ENCODE measurements at places on chromosomes 16 and 17.

- no peak for DNase-seq
Observed at GRCh38 chr16:70342016-70342415, 4.7 kb upstream of the DDX19A start.

DNA sequence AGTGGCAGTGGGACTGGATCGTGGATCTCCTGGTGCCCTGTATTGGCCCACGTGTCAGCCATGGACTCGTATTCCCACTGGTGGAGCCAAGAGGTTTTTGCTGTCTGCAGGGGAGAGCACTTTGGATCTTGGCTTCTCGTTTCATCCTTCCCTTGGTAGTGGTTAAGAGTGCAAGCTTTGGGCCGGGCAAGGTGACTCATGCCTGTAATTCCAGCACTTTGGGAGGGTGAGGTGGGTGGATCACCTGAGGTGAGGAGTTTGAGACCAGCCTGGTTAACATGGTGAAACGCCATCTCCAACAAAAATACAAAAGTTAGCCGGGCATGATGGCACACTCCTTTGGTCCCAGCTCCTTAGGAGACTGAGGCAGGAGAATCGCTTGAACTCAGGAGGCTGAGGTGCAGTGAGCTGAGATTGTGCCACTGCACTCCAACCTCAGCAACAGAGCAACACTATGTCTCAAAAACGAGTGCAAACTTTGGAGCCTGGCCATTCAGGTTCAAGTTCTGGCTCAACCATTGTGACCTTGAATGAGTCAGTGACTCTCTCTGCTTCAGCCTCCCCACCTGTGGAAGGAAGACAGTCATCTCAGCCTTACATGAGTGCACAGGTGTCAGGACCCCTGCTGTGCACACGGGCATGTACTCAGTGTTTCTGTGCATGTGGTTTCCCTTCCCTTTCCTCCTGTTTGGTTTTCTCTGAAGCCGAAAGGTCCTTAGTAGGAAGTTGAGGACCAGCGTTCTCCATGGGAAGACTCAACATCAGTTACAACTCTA is 57.4 kb downstream of the PLCG2 start:
- no peak for DNase-seq

GRCh38 chr17:47057830-47058229 is 78.8 kb upstream of the RPRML start:
- DNase-seq = no peak

GRCh38 chr17:30104575-30105339 is 11.9 kb upstream of the NSRP1 start:
- DNase-seq = peak; percentile 63

GRCh38 chr17:68449021-68449739 is 8.1 kb downstream of the WIPI1 start:
- DNase-seq = no peak

DNA sequence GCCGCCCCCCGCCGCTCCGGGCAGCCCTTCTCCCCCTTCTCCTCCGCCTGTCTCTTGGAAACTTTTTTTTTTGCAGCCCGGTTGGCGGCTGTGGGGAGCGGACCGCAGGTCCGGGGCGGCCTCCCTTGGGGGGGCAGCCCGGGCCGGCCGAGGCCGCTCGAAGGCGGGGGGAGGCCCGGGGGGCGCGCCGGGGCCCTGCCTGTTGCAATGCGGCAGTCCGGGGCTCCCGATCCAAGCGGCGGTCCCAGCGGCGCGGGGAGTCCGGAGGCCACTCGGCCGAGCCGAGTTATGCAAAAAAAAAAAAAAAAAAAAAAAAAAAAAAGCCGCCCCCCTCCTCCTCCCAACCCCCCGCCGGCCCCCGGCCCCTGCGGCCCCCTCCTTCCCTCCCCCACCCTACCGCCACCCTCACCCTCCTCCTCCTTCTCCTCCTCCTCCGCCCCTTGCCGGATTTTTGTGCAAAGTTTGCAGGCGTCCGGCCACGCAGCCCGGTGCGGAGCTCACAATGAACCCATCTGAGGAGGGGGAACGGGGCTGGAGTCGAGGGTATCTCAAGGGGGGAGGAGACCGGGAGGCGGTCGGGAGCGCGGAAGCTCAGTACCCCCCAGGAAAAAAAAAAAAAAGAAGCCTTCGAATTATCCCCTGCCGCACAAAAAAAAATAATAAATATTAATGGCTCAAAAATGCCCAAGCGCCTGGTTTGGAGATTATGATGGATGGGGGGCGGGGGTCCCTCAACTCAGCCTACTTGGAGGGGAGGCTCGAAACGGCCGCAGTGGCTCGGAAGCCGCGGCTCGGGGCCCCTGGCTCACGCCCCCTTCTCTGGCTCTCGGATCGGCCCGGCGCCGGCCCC is at the start of gene ZNF423:
Gene ZNF423, minus strand, starts transcription at position 291 of the 850 bp plus-strand sequence. CDS start 338 bp downstream, outside the sequence.
- DNase-seq = no peak

GRCh38 chr17:61323003-61323908 is 76.4 kb upstream of the TBX2 start:
- no peak for DNase-seq

GRCh38 chr16:71264299-71264698 is 24.9 kb downstream of the CMTR2 start:
- DNase-seq = no peak

GRCh38 chr16:54821731-54822130 is 108.9 kb upstream of the IRX5 start:
- DNase-seq = no peak

- DNase-seq = no peak
Observed at GRCh38 chr16:78462288-78463208, 363.1 kb downstream of the WWOX start.

DNA sequence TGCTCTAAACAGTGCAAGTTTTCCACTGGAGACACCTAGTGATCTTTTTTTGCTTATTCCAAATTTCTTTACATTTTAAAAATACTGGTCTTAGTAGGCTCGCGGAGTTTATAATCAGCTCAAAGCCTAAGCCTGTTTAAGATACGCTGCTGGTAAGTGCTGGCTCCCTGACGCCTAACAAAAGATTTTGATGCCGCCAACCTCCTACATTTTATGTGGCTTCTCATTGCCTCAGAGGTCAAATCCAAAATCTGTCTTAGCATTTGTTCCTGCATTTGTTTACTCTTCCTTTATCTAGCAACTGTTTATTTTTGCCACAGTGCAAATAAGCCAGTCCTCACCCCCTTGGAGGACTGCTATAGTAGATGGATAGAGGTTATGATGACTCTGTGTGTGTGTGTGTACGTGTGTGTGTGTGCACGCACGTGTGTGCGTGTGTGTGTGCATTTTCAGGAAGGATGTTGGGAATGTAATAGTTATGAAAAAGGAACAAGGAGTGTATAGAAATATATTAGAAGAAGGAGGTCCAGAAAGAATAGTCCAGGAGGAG is 24.8 kb downstream of the HS3ST3B1 start:
- DNase-seq = no peak

GRCh38 chr16:27400751-27401620 is 988 bp upstream of the IL21R start:
- no peak for DNase-seq

- no peak for DNase-seq
Observed at GRCh38 chr17:82440469-82440981, 10.0 kb downstream of the CYBC1 start.

DNA sequence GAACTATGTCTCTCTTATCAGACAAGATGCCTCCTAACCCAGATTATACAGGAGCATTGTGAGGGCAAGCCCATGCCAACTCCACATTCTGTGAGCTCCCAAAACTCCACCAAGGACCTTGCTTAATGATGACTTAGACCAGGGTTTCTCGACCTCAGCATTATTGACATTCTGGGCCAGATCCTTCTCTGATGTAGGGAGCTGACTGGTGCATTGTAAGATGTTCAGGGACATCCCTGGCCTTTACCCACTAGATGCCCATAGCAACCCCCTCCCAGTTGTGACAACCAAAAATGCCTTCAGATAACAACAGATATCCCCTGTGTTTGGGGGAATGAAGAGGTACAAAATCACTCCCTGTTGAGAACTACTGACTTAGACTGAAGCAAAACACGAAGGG is 43.6 kb downstream of the HOXB1 start:
- no peak for DNase-seq

DNA sequence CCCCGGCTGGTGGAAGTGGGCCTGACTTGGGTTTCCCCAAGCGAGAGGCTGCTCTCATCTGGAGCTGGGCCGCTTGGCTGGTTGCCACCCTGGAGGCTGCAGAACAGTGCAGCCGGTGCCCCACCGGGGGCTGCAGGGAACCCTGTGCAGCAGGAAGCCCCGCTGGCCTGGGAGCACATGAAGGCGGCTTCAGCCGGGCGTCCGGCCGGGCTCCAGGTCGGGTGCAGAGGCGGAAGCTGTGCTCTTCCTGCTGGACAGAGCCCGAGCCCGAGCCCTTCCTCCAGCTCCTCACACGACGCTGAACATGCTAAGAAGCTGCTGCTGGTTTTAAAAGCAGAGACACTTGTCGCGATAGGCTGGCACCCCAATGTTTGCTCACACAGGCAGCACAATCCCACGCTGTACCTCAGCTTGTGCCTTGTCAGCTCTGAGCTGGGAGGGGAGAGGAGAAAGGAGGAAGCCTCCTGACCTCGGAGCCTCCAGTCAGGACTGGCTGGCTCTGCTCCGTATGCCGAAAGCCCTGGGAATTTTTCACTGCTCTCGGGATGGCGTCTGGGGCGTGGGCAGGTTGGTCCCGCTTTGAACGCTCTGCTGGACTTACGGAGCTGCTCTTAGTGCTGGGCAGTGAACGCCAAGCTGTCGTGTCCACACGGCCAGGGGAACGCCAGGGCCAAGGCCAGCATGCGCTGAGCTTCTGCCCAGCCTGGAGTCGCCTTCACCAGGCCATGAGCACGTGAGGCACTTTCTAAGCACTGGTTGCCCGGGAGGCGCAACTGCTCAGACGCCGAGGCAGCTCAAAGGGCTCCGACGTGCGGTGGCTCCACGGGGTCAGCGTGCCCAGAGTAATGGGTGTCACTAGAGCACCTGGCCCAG is 8.8 kb downstream of the CDK5R1 start:
- no peak for DNase-seq

GRCh38 chr17:56260376-56261002 is 107.2 kb downstream of the ANKFN1 start:
- DNase-seq = no peak

DNA sequence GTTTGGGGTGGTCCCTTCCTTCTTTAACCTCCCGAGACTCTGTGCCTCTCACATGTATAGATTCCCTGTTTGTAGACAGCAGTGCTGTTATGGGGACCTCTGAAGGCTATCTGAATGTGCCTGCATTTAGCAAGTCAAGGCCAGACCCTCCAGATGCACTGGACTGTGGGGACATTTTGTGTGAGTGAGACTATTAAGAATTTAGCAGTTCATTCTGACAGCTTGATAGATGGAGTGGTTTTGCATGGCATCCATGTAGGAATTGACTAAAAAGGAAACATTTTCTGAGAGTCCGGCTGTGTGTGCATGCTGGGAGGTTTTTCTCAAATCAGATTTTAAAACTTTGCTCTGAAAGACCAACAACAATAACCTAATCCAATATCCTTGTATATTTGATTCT is 226.3 kb downstream of the MSI2 start:
- no peak for DNase-seq

DNA sequence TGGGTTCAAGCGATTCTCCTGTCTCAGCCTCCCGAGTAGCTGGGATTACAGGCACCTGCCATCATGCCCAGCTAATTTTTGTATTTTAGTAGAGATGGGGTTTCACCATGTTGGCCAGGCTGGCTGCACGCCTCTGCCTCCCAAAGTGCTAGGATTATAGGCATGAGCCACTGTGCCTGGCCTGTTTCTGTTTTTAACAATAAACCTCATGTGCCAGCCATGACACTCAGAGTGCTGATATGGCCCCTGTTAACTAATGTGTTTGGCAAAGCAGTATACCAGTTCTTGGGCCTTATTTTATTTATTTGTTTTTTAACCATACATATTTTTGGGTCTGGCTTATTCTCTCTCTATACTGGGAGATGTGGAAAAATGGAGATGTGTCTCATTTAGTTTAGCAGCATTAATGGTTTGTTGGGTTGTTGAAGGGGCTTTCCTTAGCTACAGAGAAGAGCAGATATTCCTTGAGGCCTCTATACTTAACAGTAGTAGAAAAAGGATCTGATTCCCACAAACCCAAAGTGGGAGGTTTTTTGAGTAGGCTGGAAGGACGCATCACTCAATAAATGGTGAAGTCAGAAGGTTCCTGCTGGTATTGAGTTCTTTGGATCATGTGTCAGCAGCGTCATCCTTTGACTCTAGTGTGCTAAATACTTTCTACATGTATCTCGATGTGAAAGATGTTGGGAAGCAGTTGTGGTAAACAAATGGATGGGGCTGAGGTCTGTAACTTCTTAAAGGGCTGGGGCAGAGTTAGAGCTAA is 16.2 kb upstream of the CDK5R1 start:
- DNase-seq = no peak

- no peak for DNase-seq
Observed at GRCh38 chr17:35963663-35964062, 17.6 kb downstream of the CCL16 start.

DNA sequence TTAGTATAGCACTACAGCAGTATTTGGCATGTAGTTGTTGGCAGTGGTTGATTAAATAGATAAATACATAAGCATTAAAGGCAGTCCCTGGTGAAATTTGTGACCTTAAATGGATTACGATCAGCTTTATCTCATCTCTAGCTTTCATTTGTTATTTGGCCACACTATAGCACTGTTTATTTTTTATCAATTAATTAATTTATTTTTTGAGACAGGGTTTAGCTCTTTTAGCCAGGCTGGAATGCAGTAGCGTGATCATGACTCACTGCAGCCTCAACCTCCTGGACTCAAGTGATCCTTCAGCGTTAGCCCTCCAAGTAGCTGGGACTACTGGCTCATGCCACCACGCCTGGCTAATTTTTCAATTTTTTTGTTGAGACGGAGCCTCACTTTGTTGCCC is 18.7 kb upstream of the ARHGAP17 start:
- DNase-seq = no peak

GRCh38 chr17:59376506-59376905 is 45.1 kb downstream of the YPEL2 start:
- DNase-seq = no peak

- no peak for DNase-seq
Observed at GRCh38 chr17:58043221-58044181, 36.5 kb upstream of the SRSF1 start.

DNA sequence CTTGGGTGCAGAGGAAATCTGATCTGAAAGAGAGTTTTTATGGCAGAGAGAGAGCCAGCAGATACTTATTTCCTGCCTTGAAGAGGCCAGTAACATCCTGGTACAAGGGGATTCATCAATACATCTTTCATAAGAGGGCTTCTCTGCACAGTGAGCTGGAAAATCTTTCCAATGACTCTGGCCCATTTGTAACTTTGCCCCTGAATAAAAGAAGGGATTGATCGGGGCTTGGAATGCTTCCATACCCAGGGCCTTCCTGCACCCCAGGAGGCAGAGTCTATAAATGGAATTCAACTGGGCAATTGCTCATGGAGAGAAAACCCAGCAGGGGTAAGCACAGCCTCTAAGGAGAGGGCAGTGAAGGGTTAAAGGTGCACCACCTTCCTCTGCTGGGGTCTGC is 163.3 kb downstream of the XYLT1 start:
- DNase-seq = no peak

- no peak for DNase-seq
Observed at GRCh38 chr16:24853169-24853824, 7.5 kb downstream of the SLC5A11 start.

Measured in stimulated activated CD4-positive, alpha-beta T cell treated with anti-CD3 and anti-CD28 coated beads, Interleukin-4, amount 100 ng/mL, for 48 hours (primary cell).